Esophagus mucosa (tissue), 1 donor: ENCODE measurements at places on chromosomes 6 and 20. TPM values are rescaled to one million over a fixed set of nuclear protein-coding genes. Genes with fewer than 3 reads are reported as not detected.

Gene LHFPL5
- total RNA-seq, result not detected

Gene RIPPLY2
- not detected for total RNA-seq

Gene NNAT
- total RNA-seq, result 0.28 TPM

Gene FGD2
- total RNA-seq, result 9.8 TPM
